ENCODE measurements at places on chromosomes 7 and 10. TPM values are rescaled to one million over a fixed set of nuclear protein-coding genes. Genes with fewer than 3 reads are reported as not detected.

GRCh38 chr7:96121752-96122151 lies 200.1 kb downstream of the SLC25A13 start:
- no peak for DNase-seq

DNA sequence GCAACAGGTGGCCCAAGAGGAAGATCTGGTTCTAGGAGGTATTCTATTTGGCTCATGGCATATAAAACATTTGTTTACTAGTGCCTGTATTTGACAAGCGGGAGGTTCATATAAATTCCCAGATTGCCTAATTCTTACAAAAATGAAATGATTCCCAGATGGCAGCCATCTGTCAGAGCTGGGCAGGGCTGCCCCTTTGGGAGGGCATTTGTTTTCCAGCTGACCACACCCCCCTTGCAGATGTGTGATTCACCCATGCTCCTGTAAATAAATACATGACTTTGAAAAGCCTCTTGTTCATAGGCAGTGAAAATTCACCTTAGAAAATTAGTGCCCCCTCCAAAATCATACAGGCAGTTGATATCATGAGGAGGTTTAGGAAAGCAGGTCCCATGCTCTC lies 8.6 kb downstream of the VWC2 start:
- no peak for DNase-seq

DNA sequence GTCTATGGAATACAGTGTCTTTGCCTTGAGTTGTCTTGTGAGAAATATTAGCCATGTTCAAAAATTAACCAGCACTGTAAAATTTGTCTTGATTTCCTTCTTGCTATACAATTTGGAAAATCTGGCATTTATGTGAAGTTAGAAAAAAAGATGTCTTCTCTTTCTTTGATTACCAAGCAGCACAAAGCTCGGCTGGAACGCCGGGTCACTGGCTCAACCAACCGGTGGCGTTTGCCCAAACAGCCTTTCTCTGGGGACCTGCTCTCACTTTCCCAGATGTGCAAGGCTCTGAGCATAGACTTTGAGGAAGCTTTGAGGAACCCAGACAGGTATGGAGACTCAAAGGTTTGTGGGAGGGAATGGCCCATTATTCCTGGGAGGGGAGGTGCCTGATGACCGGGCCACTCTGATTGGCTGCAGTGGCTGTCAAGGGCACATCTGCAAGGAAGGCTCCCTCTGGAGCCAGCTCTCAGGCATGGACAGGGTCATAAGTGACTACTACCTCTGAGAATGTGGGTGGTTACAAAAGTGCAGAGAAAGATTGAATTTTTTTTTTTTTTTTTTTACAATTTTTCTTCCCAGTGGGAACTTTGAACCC lies 5.6 kb downstream of the BTBD16 start:
- DNase-seq: no peak

DNA sequence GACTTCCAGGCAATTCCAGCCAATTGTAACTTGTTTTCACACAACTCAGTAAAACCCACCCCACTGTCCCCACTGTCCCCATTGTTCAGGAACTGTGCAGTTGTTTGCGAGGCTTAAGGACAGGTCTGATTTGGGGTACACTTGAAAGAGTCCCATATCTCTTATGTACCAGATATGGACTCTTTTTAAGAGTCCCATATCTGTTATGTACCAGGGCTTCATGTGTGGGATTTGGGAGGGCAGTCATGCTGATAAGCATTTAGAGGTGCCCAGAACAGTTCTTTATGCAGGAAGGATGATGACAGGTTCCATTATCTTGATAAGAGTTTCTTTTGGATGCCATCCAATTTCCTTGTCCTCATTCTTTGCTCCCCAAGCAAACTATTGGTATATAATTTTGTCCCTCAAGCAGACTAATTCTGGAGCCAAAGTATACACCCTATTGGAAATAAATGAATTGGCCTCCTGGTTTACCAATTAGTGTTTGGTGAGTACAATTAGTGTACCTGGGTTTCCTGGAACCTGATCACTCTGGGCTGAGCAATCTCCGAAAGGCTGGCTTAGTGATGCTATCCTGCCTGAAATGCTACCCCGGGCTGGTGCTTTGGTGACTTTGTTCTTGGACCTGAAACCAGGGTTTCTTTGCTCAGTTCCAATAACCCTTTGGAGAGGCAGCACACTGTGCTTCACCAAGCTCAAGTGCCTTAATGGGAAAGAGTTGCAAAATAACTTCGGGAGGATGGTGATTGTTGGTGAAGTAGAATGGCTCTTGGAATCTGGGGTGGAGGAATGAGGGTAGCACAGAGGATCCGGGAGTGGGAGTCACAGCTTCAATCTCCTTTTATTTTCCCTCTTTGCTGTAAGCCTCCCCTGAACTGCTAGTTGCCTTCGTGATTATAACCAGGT lies 6.2 kb upstream of the DMBT1 start:
- DNase-seq: no peak

DNA sequence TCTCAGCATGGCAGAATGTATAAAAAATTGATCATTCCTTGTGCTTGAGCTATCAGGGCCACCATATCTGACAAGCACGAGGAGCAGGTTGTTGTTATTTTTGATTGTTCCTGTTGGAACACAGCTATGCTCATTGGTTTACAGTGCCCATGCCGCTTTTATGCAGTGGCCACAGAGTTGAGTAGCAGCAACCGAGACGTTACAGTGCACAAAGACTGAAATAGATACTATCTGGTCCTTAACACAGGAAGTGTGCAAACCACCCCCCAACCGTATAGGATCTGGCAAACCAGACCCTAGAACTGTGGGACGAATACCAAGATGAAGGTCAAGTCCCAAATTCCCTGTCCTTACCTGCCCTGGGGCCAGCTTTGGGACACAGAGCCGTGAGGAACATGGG lies 216.6 kb downstream of the KLF6 start:
- DNase-seq: no peak

GRCh38 chr7:54857294-54857693 lies 98.3 kb upstream of the SEC61G start:
- no peak for DNase-seq

- no peak for DNase-seq
Measured at GRCh38 chr7:141593134-141593533, 41.9 kb downstream of the AGK start.

GRCh38 chr10:36057180-36057579 lies 415.1 kb upstream of the FZD8 start:
- no peak for DNase-seq

DNA sequence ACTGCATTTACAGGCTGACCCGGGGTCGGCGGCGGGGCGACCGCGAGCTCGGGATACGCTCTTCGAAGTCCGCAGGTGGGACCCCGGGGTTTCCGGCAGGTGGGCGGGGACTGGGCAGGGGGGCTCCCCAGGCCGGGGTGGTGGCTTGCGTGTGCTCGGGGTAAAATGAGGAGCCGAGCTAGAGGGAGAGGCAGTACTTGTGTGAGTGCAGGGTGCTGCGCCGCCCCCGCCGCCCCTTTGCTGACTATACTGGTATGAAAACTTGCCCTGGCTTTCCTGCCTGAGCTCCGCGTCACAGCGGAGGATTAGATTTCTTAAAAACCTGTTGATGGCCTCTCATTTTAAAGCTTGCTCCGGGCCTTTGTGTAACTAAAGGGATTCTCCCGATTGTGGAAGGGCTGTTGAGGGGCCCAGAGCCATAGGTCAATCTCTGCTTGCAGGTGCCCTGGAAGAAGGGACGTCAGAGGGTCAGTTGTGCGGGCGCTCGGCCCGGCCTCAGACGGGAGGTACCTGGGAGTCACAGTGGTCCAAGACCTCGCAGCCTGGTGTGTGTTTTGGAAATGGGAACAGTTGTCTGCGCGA lies 488 bp downstream of the ARMC10 start:
- DNase-seq: peak; percentile 32

DNA sequence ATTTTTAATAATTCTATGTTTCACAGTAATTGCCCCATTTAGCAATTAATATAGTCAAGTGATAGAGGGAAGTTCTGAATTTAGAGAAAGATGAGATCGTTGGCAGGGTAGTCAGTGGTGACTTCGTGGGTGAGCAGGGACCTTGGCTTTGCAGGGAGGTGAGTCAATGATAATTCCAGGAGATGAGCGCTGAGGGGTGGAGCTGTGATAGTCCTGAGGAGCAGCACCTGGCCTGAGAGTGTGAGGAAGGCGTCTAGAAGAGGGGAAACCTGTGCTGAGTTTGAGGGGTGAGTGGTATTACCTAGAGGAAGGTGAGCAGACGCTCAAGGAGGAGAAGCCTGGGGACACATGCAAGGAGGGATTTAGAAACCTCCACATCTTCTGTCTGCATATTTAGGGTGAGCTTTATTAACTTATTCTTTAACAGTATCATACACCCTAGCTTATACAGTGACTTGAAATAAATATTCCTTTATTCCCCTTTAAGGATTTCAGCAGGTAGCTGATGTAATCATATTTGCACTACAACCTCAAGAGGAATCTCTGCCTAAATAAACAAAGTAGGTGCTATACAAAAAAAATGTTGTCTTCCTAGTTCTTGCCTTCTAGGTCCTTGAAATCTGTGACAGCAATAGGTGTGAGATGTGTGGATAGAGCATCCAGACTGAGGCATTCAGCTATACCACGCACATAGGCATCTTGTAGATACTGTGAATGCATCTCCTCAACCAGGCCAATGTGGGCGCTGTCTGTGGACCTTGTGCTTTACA lies 2.1 kb upstream of the TRIL start:
- DNase-seq: peak; percentile 42

The FAM25C gene
- total RNA-seq: not detected

The UCN3 gene
- total RNA-seq: not detected

The NME8 gene
- not detected for total RNA-seq

The ADAM22 gene
- total RNA-seq: 5.9 TPM

The HOXA7 gene
- 2.6 TPM for total RNA-seq

The ANKRD61 gene
- 0.26 TPM for total RNA-seq

Measured in PC-3 (cell line).